ENCODE measurements at places on chromosomes 7 and 10.
A peak's percentile ranks its signal among the peaks of the same experiment; 100 is the strongest.

- DNase-seq, result no peak
Observed at GRCh38 chr7:2071133-2071832, 161.5 kb downstream of the MAD1L1 start.

GRCh38 chr7:52154382-52154781 lies 837.8 kb upstream of the COBL start:
- DNase-seq, result no peak

- no peak for DNase-seq
Observed at GRCh38 chr10:11682851-11683250, 59.3 kb upstream of the ECHDC3 start.

GRCh38 chr10:21100871-21101514 lies 203.9 kb upstream of the NEBL start:
- DNase-seq, result no peak

DNA sequence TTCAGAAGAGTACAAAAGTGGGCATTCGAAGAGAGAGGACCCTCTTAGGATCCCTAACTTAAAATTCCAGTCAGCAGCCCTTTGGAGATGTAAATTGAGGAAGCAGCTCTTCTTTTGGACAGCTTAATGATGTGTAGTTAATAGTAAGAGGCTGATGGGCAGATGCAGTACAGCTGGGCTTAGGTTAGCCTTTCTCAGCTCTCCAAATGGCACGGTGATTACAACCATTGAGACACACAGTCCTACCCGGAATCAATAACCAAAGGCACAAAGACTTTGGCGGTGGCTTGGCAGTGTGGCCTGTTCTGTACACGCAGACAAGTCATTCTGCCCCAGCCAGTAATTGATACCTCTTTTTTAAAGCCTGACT lies 26.8 kb downstream of the GAD2 start:
- no peak for DNase-seq

DNA sequence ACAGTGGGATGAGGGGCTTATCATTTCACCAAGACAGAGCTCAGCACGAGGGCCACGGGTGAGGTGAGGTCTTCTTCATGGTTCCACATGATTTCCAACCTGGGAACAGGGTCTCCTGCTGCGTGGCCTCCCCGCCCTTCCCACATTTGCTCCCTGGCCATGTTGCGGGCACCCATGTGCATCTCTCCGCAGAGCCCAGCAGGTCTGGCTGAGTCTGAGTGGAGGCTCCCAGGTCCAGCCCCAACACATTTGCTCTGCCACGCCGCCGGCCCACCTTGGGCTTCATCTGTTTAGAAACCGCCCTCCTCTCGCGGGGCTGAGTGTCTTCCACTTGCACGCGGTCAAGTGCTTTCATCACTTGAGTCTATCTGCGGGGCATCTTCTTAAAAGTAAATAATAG lies 14.8 kb upstream of the PRKAR1B start:
- no peak for DNase-seq

DNA sequence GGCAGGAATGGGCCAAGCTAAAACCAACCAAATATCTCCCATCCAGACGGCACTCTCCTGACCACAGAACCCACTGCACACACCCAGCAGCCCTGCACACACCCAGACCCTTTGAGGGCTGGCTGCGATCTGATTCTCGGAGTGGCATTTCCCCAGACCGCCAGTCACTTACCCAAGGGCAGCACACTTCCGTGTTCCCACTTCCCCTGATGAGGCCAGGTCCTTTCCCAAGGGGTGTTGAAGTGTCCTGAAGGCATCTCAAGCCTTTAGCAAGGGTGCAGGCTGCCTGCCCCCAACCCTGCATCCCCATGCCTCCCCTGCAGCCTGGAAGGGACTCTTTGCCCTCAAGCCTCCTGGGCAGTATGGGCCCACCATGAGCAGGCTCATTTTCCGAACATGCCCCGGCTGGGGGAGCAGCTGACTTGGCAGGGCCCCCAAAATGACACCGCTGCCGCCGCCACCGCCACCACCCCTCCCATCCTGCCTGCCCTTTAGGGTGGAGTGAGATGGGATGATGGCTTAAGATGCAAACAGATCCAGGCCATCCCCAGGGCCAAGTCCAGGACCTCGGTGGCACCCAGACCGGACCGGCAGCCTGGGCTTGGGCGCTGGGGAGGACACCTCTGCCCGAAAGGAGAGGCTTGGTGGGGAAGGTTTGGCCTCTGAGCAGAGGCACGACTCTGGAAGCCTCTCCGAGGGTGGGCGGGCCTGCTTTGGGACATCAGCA lies 159.8 kb downstream of the NRF1 start:
- no peak for DNase-seq

GRCh38 chr7:81690251-81690650 lies 79.6 kb downstream of the HGF start:
- DNase-seq, result no peak

- no peak for DNase-seq
Observed at GRCh38 chr10:104340111-104340526, 1.9 kb upstream of the ITPRIP start.

GRCh38 chr10:97466755-97467154 lies 20.8 kb downstream of the ZDHHC16 start:
- no peak for DNase-seq

GRCh38 chr7:2276107-2276506 lies 34.1 kb downstream of the NUDT1 start:
- no peak for DNase-seq

GRCh38 chr10:98745645-98746044 lies 298.9 kb upstream of the HPS1 start:
- DNase-seq, result peak; percentile 1

DNA sequence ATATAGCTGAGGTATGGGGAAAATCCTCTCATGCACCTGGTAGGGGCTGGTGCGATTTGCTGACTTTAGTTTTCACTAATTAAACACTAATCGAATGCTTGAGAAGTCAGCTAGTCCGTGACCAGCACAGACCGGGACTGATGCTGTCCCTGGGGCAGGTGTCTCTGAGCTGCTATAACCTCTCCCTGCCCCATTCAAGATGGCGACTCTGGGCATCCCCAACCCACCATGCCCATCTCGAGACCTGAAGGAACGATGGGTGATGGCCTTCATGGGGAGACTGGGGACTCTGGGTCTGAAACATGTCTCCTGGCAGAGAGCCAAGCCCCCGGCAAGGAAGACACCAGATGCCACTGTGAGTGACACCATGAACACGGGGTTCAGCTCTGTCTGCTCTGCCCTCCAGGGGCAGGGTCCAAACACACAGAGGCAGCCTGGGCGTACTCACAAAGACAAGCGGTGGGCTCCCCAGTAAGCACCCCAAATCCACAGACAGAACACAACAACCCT lies 57.4 kb downstream of the GNA12 start:
- DNase-seq, result no peak

DNA sequence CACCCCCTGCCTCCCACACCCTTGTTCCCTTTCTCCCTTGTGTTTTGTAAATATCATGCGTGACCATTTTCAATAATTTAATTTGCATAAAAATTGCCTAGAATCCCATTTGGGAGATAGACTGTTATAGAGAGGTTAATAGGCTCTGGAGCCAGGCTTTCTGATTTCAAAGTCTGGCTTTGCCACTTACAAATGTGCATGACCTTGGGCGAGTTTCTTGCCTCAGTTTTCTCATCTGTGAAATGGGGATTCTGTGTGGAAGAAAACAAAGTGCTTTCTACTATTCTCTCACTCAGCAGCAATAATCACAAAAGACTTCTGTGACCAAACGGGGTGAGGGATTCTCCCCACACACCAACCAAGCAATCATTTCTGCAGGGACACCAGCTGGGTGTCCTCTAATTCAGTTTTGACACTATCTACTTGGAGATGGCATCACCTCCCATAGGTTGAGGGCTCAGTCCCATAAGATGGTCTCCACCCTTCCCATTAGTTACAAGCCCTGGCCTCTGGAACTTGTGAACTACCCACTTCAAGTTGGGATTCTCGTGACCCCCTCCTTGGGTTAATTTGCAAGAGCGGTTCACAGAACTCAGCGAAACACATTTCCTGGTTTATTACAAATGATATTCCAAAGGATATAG lies 3.5 kb upstream of the ZNF22 start:
- DNase-seq, result no peak

DNA sequence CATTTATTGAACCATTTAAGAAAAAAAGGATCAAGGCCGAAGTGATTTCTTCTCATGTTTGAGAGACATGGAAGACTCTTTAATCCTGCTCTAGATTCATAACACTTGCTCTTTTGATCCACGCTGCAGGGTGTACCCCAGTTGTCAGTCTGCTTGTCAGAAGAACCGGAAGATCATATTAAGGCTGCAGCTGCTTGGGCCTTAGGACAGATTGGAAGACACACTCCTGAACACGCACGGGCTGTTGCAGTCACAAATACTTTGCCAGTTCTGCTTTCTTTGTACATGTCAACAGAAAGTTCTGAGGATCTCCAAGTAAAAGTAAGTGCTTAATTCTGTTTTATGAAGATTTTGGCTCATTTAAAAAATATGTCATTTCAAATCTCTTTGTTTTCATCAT lies 46.3 kb downstream of the SPAG6 start:
- DNase-seq, result no peak

DNA sequence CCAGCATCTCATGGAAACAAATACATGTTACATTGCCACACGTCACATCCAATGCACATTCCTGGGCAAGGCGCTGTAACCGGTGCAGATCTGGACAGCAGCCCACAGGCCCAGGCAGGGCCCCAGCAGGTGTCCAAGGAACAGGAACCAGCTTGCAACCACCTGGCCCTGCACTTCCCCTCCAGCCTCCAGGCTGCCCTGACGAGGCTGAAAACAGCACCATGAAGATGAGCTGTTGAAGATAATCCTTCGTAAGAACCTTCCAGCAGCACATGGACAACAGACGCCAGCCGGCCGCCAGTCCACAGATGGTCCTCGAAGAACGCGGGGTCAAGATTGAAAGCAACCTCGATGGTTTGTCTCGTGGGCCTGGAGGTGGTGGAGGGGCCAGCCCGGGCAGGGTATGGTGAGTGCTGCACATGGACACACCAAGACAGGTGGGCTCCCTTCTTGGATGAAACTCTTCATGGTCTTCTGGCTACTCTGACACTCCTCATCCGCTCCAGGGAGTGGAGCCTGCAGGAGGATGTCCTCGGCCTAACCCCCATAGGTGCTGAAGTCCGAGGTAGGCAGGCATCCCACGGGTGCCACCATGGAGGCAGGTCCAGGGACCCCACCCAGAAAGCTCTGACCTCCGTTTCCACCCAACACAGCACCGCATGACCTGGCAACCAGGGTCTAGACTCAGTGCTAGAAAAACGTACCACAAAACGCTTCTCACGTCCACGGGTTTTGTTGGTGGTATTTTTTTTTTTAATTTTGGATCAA lies 22.9 kb downstream of the PDGFA start:
- no peak for DNase-seq

DNA sequence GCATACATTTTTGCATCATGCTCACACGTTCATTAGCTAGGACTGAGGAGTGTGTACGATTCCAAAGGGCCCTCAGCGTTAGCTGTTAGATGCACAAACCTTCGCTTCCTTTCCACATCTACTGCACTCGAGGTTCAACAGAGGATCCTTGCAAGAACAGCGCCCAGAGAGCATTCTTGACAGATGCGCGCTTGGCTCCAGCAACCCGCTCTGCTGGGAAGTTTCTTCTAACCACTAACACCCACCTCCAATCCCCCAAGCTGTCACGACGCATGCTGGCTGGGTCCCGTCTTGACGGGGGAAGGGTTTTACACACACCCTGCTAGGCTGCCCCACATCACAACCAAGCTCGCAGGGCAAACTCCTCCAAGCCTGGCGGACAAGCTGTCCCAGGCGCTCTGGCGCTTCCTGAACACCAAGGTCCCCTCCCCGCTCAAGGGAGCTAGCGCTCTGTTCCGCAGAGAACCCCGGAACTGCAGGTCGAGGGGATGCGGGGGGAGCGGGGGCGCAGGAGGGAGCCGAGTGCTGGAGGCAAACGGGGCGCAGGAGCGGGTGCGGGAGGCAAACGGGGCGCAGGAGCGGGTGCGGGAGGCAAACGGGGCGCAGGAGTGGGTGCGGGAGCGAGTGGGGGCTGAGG lies 653 bp upstream of the ADRB1 start:
- DNase-seq, result no peak

GRCh38 chr10:33155720-33156638 lies 178.5 kb downstream of the NRP1 start:
- DNase-seq, result no peak
